ENCODE measurements at places on chromosomes 11 and 22. TPM values are rescaled to one million over a fixed set of nuclear protein-coding genes. Genes with fewer than 3 reads are reported as not detected.

CREB3L1 gene
- total RNA-seq, result not detected

OR51B2 gene
- not detected for total RNA-seq

DNA sequence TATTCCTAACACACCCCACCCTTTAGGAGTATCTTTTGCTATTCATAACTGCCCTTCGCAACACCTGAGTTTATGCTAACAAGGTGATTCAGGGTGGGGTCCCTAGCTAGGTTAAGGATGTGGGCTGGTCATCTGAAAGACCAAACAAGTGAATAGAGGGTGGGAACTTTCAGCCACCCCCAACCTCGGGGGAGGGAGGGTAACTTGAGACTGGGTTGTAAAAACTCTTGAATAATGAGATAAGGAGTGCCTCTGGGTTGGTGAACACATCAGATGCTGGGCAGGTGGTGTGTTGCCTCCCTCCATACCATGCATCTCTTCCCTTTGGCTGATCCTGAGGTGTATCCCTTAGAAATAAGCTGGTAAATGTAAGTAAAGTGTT lies 111.5 kb downstream of the SWAP70 start:
- no peak for DNase-seq

DNA sequence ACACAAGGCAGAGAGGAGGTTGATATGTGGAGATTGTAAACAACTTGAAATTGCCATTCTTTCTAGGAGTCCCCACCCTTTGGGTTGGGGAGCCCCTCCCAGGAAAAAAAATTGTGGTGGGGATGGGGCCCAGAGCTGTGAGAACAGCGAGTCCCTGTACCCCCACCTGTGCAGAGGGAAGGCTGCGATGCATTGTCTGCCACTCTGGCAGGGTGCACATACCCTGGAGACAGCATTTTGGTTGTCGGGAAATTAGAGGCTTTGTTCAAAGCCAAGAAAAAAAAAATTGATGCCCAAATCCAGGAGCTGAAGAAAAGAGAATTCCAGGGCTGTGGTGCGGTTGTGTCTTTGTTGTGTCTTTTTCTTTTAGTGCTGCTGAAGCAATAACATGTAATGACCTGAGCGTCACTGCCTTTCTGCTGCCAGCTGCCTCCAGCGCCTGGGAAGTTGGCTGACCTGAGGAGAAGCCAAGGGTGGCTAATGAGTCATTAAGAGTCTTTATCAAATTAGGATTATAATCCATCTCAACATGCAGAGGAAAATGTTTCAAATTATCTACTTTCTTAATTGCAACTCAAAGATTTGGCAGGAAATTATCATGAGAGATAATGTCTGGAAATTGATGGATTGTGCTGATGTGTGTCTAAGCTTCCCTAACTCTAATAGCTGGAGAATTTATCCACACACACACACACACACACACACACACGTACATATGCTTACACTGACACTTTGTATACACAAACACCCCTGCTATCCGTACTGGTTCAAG lies 8.0 kb upstream of the PKNOX2 start:
- no peak for DNase-seq

Data from CD8-positive, alpha-beta T cell (primary cell).